ENCODE measurements at places on chromosomes 11 and 22. TPM values are rescaled to one million over a fixed set of nuclear protein-coding genes. Genes with fewer than 3 reads are reported as not detected.

The BARX2 gene
- 1.8 TPM for total RNA-seq

The TMEM25 gene
- 35.5 TPM for total RNA-seq

The AMPD3 gene
- 3.6 TPM for total RNA-seq

The FBXO3 gene
- total RNA-seq: 40.5 TPM

The SNX19 gene
- total RNA-seq: 245 TPM

The UPK2 gene
- total RNA-seq: not detected

The SMC1B gene
- total RNA-seq: not detected

The OR5AN1 gene
- not detected for total RNA-seq

- no peaks in the 10 kb centered on the region for H3K4me1 ChIP-seq
- no peak overlapping the region for H3K4me3 ChIP-seq
- H3K36me3 ChIP-seq: no peaks in the 10 kb centered on the region
- no peak overlapping the region for H3K27ac ChIP-seq
Observed at GRCh38 chr11:32290783-32291182, 144.6 kb downstream of the WT1 start.

- no peak overlapping the region for H3K4me3 ChIP-seq
- peak overlapping the region; percentile 21 for H3K27ac ChIP-seq
- H3K27me3 ChIP-seq: no peaks in the 10 kb centered on the region
- peaks cover 4% of the 10 kb centered on the region for H3K4me1 ChIP-seq
Observed at GRCh38 chr22:39282645-39283321, 36.6 kb downstream of the RPL3 start.

GRCh38 chr22:29167032-29167911, 38.4 kb upstream of the EMID1 start:
- no peak for DNase-seq
- no peaks in the 10 kb centered on the region for H3K36me3 ChIP-seq
- no peak overlapping the region for H3K27ac ChIP-seq
- H3K4me1 ChIP-seq: no peaks in the 10 kb centered on the region

DNA sequence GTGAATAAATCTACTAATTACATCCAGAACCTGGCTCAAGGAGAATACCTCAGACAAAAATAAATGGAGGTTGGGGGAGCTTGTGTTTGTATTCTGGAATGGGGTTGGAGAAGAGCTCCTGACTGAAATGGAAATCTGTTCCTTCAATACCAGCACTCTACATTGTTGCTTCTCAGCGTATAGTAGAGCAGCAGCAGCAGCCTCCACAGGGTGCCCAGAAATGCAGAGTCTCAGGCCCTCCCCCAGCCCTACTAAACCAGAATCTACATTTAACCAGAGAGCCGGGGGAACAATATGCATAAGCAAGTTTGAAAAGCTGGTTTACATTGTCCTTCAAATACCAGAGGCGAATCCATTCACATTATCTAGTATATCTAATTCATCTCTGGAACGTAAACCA, 474.8 kb downstream of the NTM start:
- no peak for DNase-seq
- H3K36me3 ChIP-seq: no peaks in the 10 kb centered on the region
- no peak overlapping the region for H3K4me3 ChIP-seq
- H3K27ac ChIP-seq: no peak overlapping the region

DNA sequence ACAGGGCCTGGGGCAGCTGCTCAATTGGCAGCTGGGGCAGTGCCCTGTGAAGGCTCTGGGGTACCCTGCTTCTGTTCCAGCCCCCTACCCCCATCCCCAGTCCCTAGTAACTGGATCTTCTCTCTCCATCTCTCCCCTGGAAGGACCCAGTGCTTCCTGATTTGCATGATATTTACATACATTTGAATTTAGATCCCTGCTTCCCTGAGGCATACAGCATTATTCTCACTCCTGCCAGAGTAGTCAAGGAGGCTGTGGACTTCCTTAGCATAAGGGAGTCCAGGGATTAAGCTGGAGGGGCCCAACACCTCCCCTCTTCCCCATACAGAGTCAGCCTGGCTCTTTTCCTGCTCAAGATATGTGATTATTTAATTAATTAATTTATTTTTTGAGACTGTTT, 24.7 kb downstream of the TEF start:
- H3K36me3 ChIP-seq: no peaks in the 10 kb centered on the region
- peaks cover 48% of the 10 kb centered on the region for H3K4me1 ChIP-seq
- no peak for DNase-seq
- H3K27me3 ChIP-seq: no peaks in the 10 kb centered on the region
- H3K4me3 ChIP-seq: no peak overlapping the region

GRCh38 chr11:104967534-104968354, 630 bp downstream of the CASP4 start:
- no peaks in the 10 kb centered on the region for H3K36me3 ChIP-seq
- peaks cover 38% of the 10 kb centered on the region for H3K4me1 ChIP-seq
- DNase-seq: no peak
- peak overlapping the region; percentile 40 for H3K4me3 ChIP-seq
- peak overlapping the region; percentile 74 for H3K27ac ChIP-seq

DNA sequence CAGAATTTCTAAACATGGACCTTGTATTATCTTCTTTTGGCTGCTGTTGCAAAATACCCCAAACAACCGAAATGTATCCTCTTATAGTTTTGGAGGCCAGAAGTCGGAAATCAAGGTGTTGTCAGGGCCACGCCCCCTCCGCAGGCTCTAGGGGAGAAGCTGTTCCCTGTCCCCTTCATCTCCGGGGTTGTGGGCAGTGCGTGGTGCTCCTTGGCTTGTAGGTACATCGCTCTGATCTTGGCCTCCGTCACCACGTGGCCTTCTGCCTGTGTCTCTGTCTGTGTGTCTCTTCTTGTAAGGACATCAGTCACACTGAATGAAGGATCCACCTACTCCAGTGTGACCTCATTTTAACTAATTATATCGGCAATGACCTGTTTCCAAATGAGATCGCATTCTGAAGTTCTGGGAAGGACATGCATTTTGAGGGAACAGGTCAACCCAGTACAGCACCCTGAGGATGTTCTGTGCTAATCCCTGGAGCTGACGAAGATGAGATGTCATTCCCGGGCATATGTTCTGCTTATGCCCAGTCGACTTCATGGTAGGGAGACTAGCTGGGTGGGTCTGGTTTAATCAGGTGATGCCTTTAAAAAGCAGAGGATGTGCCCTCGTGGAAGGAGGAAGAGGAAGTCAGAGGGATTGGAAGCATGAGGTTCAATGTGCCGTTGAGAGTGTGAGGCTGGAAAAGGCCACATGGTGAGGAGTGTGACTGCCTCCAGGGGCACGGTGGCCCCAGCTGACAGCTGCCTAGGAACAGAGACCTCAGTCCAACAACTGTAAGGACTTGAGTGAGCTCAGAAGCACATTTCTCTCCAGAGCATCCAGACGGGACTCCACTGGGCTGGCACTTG, 531.1 kb downstream of the TBC1D22A start:
- H3K4me3 ChIP-seq: no peak overlapping the region
- H3K27ac ChIP-seq: no peak overlapping the region
- H3K36me3 ChIP-seq: no peaks in the 10 kb centered on the region
- no peak for DNase-seq
- H3K4me1 ChIP-seq: no peaks in the 10 kb centered on the region

DNA sequence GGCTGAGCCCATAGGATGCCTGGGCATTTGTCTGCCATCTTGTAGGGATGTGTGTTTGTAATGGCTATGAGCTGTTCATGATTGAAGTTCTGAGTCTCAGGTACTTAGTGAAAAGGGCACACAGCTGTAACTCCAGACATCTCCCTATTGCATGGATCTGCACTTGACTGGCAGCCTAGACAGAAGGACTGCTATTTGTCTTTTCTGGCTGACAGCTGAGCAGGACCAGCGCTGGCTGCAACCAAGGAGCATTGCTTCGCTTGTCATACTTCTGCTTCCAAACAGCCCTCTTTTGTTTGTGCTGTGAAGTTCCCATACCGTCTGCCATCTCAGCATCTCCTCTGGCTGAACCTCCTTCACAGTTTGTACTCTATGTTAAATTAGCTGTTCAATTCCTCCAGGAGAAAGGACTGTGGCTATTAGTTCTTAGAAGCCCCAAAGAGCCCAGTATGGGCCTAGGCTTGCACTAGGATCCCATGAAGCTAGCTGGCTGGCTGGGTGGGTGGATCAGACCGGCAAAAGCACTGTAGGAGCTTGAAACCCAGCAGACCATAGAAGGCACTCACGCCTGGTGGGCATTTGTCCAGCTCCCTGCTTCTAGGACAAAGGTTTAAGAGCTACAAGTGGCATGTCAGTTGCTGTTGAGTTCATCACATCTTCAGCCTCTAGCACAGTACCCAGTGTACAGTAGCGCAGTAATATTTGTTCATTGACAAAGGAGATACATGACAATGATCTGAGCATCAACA, 20.4 kb downstream of the HIRA start:
- H3K4me1 ChIP-seq: peaks cover 5% of the 10 kb centered on the region
- DNase-seq: no peak
- H3K27me3 ChIP-seq: no peaks in the 10 kb centered on the region
- no peaks in the 10 kb centered on the region for H3K36me3 ChIP-seq
- no peak overlapping the region for H3K27ac ChIP-seq

- H3K4me3 ChIP-seq: no peak overlapping the region
- H3K27me3 ChIP-seq: no peaks in the 10 kb centered on the region
Observed at GRCh38 chr11:131422029-131422428, 51.6 kb downstream of the NTM start.

GRCh38 chr22:30780026-30780425, 85.4 kb downstream of the OSBP2 start:
- no peaks in the 10 kb centered on the region for H3K4me1 ChIP-seq
- no peak overlapping the region for H3K27ac ChIP-seq
- H3K27me3 ChIP-seq: no peaks in the 10 kb centered on the region
- H3K4me3 ChIP-seq: no peak overlapping the region
- no peaks in the 10 kb centered on the region for H3K36me3 ChIP-seq
- no peak for DNase-seq

DNA sequence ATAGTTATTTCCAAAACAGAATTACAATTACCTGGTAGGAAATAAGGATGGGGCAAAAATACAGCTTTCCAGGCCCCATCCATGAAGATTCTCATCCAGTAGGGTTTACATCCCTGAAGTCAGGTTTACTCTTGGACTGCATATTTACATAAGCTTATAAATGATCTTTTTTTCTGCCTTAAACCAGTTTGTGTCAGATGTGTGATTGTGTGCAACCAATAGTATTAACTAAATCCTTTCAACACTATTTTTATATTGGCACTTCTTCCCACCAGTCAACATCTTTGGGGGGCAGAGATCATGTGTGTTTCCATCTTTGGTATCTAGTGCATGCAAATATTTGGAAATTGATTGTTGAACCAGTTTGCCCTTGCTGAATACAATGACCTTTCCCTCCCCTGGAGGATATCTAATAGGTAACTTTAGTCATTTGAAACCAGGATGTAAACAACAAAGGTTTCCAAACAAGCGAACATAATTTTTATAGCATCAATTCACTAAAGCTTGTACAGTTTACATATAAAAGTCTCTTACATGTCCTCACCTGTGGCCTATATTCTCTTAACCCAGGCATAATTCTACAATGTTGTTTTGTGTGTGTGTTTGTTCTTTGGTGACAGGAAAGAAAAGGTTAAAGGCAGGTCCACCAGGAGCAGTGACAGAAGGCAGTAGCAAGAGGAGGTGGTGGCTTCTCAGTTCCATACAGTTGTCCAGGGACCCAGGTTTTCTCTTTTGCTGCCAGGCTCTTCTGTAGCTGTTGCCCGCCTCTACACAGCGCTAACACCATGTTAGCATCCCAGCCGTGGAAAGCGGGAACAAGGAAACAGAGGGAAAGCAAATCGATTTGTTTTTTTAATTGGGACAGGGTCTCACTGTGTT, 1.7 kb upstream of the ME3 start:
- no peak overlapping the region for H3K4me3 ChIP-seq
- no peaks in the 10 kb centered on the region for H3K36me3 ChIP-seq
- no peak overlapping the region for H3K27ac ChIP-seq
- peaks cover 43% of the 10 kb centered on the region for H3K4me1 ChIP-seq
- DNase-seq: no peak

DNA sequence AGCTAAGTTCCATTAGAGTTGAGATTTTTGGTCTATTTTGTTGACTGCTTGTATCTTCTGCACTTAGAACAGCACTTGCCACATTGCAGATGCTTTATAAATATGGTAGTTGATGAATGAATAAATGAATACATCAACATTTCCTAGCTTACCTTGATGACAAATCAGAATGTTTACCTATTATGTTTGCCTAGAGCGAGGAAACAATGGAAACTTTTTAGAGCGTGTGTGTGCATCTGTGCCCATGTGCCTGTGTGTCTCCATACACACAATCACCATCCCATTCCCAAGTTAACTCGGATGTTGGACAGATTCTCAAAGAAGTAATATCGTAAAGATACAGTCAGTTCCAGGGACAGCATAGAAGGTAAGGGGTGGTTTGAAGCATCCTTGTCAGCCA, 139.1 kb downstream of the DBX1 start:
- H3K27ac ChIP-seq: no peak overlapping the region
- no peaks in the 10 kb centered on the region for H3K27me3 ChIP-seq
- no peak for DNase-seq
- no peaks in the 10 kb centered on the region for H3K36me3 ChIP-seq
- H3K4me1 ChIP-seq: peaks cover 41% of the 10 kb centered on the region

DNA sequence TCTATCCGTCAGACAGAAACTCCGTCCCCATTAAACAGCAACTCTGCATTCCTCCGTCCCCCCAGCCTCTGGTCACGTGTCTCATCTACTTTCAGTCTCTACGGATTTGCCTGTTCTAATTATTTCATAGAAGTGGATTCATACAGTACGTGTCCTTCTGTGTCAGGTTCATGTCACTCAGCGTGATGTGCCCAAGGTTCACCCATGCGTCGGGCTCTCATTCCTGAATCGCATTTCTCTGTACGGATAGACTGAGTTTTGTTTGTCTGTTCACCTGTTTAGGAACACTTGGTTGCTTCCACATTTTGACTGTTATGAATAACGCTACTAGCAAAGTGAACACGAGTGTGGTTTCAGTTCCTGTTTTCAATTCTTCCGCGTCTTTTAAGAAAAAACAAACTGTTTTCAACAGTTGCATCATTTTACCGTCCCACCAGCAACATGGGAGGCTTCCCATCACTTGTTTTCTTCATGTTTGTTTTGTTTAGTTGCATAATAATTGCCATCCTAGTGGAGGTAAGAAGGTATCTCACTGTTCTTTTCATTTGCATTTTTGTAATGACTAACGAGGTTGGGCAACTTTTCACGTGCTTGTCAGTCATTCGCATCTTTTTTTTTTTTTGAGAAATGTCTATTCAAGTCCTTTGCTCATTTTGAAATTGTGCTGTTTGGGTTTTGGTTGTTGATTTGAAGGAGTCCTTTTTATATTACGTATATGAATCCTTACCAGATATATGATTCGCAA, 8.9 kb upstream of the NLRP6 start:
- H3K27ac ChIP-seq: peak overlapping the region; percentile 43
- no peak for DNase-seq
- H3K4me3 ChIP-seq: no peak overlapping the region
- no peaks in the 10 kb centered on the region for H3K36me3 ChIP-seq

GRCh38 chr11:93861808-93862207, 11.4 kb upstream of the VSTM5 start:
- no peaks in the 10 kb centered on the region for H3K27me3 ChIP-seq
- no peaks in the 10 kb centered on the region for H3K36me3 ChIP-seq
- H3K4me1 ChIP-seq: no peaks in the 10 kb centered on the region
- no peak overlapping the region for H3K4me3 ChIP-seq
- no peak for DNase-seq
